ENCODE measurements at places on chromosomes 11 and 22.
A peak's percentile ranks its signal among the peaks of the same experiment; 100 is the strongest.

DNA sequence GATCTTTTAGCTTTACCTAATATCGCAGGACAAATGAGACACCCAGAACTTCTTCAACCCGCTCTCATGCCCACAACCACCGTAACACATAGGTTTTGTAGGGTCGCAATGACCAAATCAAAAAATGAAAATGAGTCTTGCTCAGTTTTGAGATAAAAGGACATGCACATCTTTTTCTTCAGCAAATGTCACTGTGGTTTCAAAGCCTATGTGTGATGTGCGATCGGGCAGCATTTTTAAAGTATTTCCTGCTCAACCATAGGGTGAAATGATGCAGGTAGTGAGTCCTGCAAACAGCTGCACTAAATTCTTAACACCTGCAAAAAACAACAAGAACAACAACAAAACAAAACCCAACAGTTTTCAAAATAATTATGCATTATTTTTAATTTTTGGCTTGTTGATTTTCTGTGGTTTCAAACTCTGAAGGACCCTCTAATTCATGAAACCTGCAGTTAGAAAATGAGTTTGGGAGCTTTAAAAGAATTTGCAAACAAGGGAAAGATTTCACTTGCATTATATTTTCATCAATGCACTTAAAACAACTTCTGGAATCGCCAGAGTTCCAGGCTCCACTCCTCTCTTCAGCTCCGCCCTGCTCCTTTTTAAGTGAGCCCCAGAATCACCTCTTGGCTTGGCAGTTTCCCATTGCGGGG, 79.4 kb downstream of the PRR5L start:
- DNase-seq, result no peak

GRCh38 chr22:18070556-18071306, 7.1 kb upstream of the PEX26 start:
- DNase-seq, result peak; percentile 25

DNA sequence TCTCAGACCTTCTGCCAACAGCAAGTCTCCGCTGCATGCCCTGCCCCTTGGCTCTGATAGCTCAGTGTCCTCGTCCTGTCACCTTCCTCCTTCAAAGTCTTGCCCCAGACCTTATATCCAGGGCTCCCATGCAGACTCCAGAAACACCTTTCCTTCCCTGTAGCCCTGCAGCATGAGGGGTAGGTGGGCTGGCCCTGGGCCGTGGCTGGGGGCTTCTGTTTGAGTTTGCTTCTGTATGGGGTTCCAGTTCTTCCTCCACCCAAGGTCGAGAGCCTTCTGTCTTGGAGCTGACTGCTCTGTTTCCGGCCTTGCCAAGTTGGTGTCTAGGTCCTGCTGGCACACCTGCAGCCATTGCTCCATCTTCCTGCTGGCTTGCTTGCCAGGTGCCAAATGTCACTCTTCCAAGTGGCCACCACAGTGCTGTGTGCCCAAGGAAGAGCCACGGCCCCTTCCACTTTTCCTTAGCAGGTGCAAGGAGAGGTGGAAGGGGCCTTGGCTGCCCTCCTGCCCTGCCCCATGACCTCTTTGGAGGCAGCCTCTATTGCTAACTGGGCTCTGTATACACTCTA, 74.8 kb upstream of the NECTIN1 start:
- DNase-seq, result no peak

DNA sequence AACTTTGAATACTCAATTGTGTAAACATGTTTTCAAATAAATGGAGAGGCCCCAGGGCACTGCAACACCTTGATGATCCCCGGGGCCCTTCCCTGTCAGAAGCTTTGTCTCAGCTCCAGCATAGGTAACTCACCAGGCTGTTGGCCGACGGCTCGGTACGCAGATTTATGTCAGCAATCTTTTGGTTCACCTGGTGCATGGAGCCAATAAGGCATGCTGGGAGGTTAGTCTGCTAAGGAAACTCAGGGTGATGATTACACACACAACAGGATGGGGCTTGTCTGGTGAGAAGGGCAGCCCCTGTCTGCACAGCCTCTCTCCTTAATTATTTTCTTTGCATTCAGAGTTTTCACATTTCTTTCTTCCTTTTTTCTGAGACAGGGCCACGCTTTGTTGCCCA, 10.8 kb downstream of the FAM227A start:
- no peak for DNase-seq

GRCh38 chr11:69333149-69333710, 39.3 kb downstream of the MYEOV start:
- DNase-seq, result no peak

DNA sequence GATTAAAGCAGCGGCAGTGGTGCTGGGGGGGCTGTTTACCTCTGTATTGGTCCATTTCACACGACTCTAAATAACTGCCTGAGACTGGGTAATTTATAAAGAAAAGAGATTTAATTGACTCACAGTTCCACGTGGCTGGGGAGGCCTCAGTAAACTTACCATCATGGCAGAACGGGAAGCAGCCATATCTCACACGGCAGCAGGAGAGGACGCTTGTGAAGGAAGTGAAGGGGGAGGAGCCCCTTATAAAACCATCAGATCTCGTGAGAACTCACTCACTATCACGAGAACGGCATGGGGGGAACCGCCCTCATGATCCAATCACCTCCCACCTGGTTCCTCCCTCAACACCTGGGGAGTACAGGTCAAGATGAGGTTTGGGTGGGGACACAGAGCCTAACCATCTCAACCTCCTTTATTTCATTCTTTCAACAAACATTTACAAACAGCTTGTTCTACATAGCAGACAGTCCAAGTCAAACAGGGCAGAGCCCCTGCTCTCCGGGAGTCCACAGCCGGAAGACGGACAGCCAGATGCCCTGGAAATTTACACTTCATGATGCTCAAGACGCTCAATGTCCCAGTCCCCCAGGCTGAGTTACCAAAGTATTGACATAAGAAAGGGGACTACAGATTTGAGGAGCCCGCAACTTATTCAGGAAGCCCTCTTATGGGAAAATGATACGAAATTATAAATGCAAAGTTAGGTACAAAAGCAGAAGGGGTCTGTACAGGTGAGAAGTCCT, 26.3 kb upstream of the HMGXB4 start:
- DNase-seq, result peak; percentile 51

- DNase-seq, result no peak
Observed at GRCh38 chr22:24696551-24697001, 77.9 kb downstream of the PIWIL3 start.

Measured in HepG2 (cell line).